WTC11 (cell line): ENCODE measurements at places on chromosomes 1 and 21. TPM values are rescaled to one million over a fixed set of nuclear protein-coding genes. Genes with fewer than 3 reads are reported as not detected.

DNA sequence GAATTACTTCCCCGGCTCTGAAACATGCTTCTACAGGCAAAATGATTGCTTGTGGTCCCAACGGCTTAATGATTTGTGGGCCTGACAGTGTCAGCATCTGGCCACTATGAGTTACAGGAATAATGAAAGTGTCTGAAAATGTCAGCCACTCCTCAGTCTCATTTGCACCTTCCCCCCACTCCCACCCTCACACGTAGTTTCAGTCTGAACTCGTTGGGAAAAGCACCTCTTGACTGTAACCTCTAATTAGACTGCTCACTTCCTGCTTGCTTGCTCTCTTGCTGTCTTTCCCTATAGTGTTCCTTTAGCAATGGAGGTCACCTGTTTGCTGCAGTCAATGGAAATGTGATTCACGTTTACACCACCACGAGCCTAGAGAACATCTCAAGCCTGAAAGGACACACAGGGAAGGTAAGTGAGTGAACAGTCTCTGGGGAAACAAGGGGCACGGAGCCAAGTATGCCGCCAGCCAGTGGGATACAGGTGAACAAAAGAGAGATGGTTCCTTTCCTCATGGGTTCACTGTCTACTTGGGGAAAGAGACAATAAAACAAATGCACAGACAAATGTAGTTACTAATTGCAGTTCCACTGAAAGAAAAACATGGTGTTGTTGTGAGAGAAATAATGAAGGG, 27.1 kb downstream of the CFAP57 start:
- DNase-seq: no peak

MATN1 gene
- total RNA-seq: 0.16 to 0.25 TPM (median 0.24 TPM) in 3 replicates

DNA sequence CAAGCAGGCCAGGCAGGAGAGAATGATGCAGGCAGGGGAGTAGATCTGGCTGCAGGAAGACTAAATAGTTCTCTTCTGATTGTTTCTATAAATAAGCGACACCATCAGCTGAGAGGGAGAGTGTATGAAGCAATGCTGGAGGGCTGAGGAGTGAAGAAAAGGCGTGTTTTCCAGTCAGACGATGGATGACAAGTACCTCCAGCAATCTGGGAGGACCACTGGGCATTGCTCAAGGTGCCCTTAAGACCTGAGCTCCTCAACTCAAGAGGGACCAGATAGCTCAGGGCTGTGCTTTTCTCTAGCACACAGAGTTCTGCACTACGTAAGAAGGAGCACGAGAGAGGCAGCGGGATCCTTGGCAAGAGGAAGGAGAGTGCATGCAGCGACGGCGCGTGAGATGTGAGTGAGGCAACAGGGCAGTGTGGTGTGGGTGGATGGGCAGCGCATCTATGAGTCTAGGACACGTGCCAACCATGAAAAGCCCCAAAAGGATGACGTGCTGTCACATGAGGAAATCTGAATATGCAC, 36.0 kb downstream of the PABPC4 start:
- no peak for DNase-seq

PRR9 gene
- total RNA-seq: not detected in 3 replicates

DNAJC6 gene
- 6.0 to 9.1 TPM (median 7.6 TPM) in 3 replicates for total RNA-seq

- DNase-seq: no peak
Observed at GRCh38 chr1:63135801-63136200, 186.6 kb upstream of the FOXD3 start.

GRCh38 chr1:245434280-245434679, 279.5 kb downstream of the KIF26B start:
- DNase-seq: no peak

FCRL1 gene
- not detected in 3 replicates for total RNA-seq

GRCh38 chr1:10498231-10498630, 23.5 kb downstream of the PEX14 start:
- DNase-seq: no peak

DNA sequence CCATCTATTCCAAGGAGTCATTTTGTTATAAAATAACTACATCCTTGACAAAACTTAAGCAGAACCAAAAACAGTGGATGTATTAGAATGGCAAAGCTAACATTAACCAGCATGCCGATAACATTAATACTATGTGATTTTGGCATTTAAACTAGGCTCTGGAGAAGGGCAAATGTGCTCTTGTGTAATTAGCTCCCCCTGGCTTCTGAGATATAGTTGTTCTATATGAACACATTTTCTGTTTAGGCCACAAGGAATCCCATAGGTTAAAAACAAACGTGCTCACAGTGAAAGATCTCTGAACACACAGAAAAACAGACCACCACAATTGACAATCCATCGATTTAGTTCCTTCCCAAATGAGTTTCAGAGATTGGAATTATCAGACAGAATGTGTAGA, 57.4 kb upstream of the TARS2 start:
- no peak for DNase-seq

EPHA2 gene
- 31.4 to 44.4 TPM (median 31.7 TPM) in 3 replicates for total RNA-seq

DNA sequence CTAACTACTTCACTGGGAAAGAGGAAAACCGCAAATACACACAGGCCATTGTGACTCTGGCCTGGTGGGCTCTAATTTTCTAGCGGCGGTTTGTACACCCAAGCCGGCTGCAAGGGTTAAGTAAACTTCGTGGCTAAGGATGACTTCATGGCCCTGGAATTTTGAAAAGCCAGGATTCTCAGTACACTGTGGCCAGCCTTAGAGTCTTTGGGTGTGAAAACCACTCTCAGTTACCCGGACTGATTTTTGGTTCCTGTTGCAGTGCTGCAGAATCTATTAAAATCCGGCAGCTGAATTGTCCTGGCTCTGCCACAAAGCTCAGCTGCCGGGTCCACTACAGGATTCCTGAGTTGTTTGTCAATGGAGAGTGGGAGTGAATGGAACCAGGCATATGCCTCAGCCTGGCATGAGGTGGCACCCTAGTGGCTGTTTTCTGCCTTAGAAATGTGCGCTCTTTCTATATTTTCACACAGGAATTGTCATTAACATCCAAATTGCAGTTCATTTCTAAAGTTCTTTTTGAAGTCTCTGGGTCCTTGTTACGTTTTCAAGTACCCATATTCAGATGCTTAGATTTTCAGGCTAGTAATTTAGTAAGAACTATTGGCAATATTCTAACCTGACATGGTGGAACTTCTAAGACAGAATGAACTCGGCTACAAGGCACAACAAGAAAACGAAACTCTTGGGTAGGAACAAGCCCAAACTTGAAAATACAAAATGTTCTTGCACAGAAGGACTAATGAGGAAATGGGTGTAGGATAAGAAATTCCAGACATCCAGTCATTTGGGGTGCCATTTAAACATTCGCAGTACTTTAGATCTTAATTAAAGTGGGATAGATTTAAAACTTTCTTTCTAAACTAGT, 255.9 kb downstream of the NFIA start:
- DNase-seq: peak; percentile 25

- DNase-seq: no peak
Observed at GRCh38 chr1:183543619-183544204, 46.5 kb downstream of the NCF2 start.

RAB7B gene
- total RNA-seq: not detected in 3 replicates
